ENCODE measurements at places on chromosomes 2 and 18.

GRCh38 chr2:207072571-207072970 lies 93.2 kb downstream of the KLF7 start:
- no peak for DNase-seq

DNA sequence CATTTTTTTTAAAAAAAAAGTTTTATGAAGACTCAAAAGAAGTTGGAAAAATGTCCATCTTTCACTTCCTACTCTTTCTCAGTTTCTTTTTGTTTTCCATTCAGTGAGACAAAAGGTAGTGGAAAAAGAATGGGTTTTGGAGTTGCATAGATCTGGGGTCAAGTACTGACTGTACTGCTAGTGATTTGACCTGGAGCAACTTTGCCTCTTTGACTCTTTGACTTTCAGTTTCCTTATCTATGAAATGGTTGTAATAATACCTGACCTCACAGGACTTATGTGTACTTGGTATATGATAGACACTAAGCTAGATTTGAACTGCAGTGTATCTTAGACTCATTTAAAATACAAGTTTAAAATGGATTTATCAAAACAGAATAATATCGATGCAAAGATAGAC lies 3.5 kb upstream of the KCNE4 start:
- no peak for DNase-seq

DNA sequence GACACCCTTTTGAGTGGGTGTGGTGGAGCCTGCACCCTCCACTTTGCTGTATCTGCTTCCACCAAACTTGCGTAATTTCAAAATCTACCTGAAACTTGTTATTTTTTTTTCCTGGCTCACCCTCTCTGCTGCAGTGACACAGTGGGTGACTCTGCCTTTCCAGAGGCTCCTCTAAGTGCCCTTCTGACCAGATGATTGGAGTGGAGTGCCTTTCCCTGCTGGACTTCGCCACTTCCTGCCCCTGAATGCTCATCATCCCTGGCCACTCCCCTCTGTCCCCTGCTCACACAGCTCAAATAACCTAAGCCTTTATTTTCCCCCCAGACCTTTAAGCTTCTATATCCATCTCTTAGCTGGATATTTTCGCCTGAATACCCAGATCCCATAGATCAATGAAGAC lies 777.5 kb upstream of the ID2 start:
- no peak for DNase-seq

DNA sequence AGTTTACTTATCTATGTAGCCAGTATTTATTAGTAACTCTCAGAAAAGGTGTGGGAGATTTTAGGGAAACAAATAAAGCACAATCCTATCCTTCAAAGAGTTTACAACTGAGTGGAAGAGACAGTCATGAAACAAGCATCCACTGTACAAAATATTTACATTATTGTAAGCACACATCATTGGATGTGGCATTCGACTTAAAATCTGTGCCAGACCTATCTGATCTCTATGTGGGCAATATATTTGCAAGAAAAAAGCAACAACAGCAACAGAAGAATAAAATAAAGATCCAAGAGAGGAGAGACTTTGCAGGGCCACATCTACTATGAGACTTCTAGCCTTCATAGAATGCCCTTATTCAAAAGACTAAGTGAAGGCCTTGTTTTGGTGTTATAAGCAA lies 882.1 kb upstream of the PIK3C3 start:
- no peak for DNase-seq

DNA sequence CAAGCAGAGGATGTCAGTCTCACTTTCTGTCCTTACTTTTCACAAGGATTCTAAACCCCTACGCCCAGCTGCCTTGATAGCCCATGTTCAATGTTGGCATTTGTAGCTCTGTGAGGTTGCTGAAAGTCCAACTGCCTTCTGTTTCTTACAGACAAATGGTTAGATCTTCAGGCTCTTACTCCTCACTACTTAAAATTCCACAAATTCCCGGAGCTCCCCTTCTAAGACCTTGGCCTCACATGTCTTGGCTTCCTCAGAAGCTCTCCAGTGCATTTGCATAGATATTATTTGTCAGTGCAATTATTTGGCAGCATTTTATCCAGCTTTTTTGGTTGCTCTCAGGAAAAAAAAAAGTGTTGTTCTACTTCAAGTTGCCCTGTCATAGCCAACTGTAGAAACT lies 453.7 kb upstream of the CELF4 start:
- DNase-seq: no peak

DNA sequence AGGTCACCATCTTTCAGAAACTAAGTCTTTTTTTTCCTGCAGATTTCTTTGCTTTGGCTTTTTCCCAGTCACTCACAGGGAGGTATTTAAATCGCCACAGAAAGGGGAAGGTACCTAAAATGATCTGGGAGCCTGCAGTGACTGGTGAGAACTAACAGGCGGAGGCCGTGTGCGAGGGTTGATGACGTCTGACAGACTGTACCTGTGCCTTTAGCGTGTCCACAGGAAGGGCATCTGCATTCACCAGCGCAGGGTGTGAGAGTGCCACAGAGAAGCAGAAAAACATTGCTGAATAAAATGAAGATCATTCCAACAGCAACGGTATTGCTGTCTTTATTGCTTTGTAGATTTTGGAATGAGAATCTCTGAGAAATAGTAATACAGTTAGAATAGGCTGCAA lies 5.7 kb downstream of the CTDP1 start:
- DNase-seq: no peak

DNA sequence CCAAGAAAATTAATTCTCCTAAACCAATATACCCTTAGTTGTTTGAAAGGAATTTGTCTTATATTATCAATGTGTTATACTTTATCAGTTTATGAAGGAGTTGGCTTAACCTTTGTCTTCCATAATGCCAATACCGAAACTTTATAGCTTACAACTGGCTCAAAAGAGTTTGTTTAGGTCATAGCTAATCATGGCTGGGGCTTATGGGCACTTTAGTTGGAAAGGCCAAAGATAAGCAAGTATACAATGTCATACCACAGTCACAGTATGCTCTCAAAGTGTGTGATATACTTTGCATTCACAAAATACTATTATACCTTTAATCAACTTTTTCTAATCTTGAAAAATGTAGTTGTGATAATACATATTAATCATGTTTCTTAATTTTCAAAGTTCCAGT lies 2.3 kb downstream of the KLHL41 start:
- no peak for DNase-seq

- no peak for DNase-seq
Observed at GRCh38 chr18:11042247-11042646, 107.1 kb downstream of the PIEZO2 start.

GRCh38 chr2:129904532-129905446 lies 74.7 kb upstream of the RAB6C start:
- no peak for DNase-seq

- DNase-seq: no peak
Observed at GRCh38 chr2:236668531-236668969, 98.9 kb downstream of the ACKR3 start.

DNA sequence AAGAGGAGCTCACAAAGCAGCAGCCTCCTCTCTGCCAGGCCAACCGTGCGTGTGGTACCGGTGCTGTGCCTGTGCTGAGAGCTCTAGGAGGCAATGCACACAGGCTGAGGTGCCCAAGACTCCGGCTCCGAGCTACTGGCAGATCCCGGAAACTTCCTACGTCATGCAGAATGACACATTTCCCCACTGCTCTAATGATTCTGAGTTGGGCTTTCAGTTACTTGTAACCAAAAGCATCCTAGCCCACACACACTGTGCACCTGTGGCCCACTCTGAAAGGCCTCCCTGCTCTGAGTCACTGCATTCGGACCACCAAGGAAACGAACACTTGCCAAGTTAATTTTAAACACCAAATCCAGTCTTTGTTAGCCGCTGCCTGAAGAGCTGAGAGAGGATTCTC lies 9.3 kb upstream of the RNU4ATAC start:
- no peak for DNase-seq

- DNase-seq: no peak
Observed at GRCh38 chr2:55620123-55620779, 2.8 kb upstream of the PPP4R3B start.

- peak; percentile 64 for DNase-seq
Observed at GRCh38 chr2:98508709-98509066, 64.0 kb downstream of the INPP4A start.

DNA sequence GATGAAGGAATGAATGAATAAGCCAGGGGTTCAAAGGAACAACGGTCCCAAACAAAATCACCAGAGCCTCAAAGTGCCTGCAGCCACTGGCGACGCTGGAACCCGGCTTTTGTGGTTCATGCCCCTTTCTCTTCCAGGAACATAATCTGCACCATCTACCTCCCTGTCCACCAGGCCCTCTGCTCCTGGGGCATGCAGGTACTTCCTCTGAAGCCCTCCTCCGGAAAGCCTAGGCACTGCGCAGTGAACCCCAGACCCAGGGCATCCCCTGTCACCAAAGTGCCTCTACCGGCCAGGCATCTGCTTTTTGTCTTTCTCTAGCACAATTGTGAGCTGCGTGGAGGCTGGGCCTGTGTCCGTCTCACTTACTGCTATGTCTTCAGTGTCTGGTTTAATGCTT lies 98.6 kb upstream of the TMEM200C start:
- no peak for DNase-seq

DNA sequence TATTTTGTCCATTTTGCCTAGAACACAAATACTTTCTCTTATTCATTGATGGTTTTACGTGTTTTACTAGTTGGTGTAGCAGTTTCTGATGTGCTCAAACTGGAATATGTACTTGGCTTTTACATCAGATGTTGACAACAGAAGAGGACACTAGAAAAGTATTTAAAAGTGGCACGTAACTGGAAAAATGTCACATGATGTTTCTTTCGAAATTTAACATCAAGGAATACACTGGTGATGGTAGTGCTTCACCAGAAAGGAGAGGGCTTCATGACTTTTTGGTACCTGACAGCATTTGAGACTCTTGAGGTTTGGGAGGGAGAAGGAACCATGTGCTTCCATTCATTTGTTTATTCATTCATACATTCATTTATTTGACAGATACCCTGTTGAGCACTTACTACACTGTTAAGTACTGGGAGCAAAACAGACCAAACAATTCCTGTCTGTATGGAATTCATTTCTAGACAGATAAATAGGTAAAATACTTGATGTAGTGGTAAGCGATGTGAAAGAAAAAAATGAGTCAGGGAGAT lies 1.5 kb downstream of the GIGYF2 start:
- no peak for DNase-seq

Measured in activated naive CD8-positive, alpha-beta T cell treated with anti-CD3 and anti-CD28 coated beads, Interleukin-2, amount 50 U/mL, for 16 hours (primary cell).